Trophoblast cell (in vitro differentiated cells and primary cell): ENCODE measurements at places on chromosomes 12 and 14.

DNA sequence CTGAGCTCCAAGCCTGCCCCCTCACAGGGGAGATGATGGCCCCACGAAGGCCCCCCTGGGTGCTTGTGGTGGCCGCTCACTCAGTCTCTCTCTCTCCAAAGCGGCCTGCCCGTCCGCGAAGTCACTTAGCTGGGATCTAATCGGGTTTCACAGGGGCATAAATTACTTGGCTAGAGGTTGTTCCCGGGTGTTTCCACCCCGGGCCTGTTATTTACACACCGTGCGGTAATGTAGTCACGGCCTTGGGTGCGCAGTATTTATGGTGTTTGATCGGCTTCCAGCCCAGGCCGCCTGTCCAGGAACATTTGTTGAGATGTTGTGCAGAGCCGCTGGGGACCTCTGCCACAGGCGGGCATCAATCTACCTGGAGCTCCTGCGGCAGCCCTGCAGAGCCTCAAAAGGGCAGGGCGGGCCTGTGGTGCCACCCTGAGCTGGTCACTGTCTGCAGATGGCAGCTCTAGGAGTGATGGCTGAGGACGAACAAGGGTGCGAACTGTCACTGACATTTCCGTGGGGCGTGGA lies 91.2 kb downstream of the KIF26A start:
- DNase-seq, result no peak

DNA sequence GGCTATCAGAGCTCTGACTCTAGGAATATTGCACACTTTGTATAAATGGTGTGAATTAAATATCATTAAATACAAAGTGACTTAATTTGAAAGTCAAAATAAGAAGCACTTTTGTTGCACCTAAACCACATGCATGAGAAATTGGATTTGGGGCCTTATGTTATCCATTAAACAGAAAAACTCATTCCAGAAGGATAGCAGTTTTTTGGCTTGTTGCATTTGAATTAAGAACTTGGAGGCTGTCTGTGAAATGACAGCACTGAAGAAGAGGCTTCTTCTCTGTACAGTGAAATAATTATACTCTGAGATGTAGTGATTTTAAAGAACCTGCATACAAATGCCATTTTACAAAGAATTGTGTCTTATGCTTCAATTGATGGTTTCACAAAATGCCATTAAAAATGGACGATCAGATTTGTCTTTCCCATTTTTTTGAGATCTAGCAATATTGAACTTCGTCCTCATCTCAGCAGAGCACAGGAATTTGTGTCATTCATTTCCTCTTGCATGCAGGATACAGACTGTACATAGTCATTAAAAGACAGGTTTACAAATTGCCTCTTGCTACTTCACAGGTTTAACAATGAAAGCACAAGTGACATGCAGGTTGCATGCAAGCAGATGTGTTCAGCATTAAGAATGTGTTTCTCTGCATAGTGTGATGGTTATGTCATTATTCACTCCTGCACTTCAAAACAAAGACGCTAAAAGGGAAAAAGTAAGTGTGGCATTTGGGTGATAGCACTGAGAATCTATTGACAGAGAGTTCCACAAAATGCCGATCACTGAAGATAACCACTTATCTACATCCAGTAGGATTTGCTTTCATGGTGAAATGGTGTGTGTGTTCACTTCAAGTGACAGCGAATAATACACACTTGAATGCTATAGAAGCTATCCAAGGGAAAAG lies 35.9 kb upstream of the PYGL start:
- peak; percentile 77 for DNase-seq

DNA sequence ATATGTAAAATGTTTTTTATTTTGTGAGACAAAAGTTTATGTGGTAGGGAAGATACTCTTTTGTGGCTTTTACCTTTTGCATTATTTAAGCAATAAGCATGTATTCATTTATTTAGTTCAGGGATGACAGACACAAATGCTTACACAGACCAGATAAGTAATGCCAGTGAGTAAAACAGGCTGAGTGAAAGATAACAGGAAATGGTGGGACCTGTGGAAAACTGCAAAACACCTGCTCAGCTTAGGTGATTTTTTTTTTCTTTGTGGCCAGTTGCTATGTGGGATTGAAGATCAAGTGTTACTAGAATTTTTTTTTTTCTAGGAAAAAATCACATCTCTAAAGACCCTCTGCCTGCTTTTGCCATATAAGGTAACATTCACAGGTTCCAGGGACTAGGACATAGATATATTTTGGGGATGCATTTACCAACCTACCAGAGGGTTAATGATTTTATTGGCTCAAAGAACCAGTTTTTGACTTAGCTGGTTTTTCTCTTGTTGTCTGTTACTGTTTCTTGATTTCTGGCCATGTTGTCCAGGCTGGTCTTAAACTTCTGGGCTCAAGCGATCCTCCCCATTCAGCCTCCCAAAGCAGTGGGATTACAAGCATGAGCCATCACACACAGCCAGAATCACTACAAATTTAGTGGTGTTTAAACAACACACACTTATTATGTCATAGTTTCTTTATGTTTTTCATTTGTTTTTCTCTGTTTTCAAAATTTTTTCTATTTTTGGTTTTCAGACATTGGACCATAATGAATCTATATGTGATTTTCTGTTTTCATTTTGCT lies 9.8 kb downstream of the PSMA6 start:
- DNase-seq, result no peak

DNA sequence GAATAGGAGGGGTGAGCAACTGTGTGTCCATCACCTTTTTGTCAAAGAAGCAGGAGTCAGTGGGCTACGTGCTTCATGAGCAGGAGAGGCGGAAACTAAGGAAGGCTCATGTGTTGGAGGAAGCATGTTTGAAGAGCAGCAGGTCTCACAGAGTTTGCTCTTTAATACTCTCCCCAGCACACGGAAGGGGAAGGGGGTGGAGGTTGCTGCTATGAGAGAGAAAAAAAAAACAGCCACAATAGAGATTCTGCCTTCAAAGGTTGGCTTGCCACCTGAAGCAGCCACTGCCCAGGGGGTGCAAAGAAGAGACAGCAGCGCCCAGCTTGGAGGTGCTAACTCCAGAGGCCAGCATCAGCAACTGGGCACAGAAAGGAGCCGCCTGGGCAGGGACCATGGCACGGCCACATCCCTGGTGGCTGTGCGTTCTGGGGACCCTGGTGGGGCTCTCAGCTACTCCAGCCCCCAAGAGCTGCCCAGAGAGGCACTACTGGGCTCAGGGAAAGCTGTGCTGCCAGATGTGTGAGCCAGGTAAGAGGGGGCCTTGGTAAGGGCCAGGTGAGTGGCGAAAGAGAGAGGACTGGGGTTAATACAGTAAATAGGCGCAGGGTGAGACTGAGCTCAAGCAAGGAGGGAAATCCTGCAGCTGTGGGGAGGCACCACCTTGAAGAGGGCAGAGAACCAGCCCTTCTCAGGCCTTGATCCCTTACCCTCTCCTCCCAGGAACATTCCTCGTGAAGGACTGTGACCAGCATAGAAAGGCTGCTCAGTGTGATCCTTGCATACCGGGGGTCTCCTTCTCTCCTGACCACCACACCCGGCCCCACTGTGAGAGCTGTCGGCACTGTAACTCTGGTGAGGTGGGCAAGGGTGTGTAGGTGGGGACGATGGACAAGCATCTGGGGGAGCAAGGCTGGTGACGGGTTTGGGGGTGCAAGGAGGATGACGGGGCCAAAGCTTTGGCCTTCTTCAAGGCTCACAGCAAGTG lies at the start of gene CD27:
Gene CD27, plus strand, starts transcription at position 252 of the 985 bp plus-strand sequence. Its CDS starts 141 bp downstream, at position 393.
- DNase-seq, result no peak

GRCh38 chr12:6664902-6665301 lies 2.0 kb upstream of the ING4 start:
- DNase-seq, result no peak

- no peak for DNase-seq
Measured at GRCh38 chr12:75658286-75658685, 146.9 kb upstream of the KRR1 start.

GRCh38 chr12:99170461-99170860 lies 477.1 kb upstream of the GARIN6 start:
- no peak for DNase-seq

- no peak for DNase-seq
Measured at GRCh38 chr14:65224799-65225198, 122.5 kb upstream of the MAX start.

GRCh38 chr14:23452237-23452636 lies 16.8 kb upstream of the MYH7 start:
- no peak for DNase-seq

DNA sequence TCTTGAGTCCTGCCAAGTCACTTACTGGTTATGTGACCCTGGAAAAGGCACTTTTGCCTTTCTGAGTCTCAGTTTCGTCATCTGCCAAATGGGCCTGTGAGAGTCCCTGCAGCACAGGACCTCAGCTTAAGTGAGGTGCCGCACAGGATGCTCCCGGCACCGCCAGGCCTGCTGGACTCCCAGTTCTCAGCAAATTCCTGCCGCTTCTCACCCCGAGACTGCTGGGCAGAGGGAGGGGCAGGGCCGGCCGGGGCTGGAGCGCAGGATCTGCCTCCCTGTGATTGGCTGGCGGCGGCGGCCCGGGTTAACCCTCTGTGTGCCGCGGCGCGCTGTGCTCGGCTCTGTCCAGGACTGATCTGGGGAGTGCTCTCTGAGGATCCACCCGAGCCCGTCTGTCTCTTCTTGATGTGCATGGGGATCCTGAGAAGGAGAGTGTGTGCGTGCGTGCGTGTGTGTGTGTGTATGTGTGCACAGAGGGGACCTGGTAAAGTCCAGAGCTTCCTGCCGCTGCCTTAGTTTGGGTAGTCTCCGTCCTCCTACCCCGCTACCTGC lies 8.6 kb downstream of the SETD1B start:
- DNase-seq, result no peak

GRCh38 chr12:8012651-8013309 lies 19.7 kb upstream of the FOXJ2 start:
- DNase-seq, result peak; percentile 33

- no peak for DNase-seq
Measured at GRCh38 chr12:13026286-13026685, 17.9 kb upstream of the FAM234B start.

- no peak for DNase-seq
Measured at GRCh38 chr12:79747274-79747673, 56.5 kb upstream of the PAWR start.

DNA sequence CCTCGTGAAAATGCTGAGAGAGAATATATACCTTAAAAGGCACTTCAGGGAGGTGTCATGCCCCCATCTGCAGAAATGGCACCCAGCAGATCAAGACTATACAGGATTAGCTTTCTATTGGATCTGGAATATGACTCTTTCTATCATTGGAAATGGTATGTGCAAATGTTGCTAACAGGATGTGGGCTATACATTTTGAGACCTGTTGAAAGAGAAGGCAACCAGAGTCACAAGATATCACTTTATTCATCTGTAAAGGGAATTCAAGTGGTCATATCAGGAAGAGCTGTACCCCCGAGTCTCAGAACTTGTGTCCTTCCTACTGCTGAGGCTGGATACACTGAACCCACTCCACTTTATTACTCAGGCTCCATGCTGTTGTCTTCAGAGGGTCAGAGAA lies 46.1 kb upstream of the FRMD6 start:
- DNase-seq, result no peak

- DNase-seq, result no peak
Measured at GRCh38 chr14:58884442-58884841, 246.7 kb downstream of the DACT1 start.

- DNase-seq, result no peak
Measured at GRCh38 chr12:131908092-131909080, 14.0 kb downstream of the ULK1 start.

DNA sequence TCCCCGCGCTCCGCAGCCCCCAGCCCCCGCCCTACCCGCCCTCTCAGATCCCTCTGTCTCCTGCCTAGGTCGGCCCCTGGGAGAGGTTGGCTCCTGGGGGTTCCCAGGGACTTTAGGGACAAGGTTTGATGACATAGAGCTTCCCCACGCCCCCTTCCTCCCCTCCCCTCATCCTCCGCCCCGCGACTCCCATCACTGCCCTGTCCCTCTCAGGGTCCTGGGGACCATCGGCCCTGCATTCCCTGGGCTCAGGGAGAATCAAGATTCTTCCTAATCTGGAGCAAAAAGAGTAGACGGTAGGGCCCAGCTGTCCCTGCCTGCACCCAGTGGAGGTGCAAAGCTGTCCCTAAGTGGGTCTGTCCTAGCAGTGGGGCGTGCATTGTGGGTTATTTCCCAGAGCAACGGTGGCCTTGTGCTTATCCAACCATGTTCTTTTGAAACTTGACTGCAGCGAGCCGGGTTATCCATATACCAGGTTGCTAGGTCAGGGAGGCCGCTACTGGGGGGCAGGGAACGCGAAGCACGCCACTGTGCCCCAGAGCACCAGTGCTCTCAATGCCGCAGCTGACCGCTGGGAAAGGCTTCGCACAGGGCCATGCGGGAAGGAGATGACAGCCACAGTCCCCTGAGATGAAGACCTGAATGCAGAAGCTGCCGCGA lies 124.4 kb upstream of the PRMT8 start:
- DNase-seq, result no peak

DNA sequence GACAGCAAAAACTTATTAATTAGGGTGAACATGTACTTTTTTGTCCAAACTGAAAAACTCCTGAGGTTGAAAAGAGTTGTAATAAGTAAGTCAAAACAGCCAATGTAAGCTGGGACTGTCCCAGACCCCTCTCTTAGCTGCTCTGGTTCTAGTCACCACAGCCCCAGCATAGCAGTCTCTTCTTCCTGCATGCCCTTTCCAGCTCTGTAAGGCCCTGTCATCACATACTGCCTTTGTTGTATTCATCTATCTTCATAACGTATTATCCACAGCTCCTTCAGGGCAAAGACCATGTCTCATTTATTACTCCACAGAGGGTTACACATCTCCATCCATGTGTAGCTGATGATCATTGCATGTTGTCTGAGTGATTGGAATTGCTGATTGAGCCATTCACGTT lies 56.5 kb downstream of the UTP20 start:
- DNase-seq, result no peak

- DNase-seq, result no peak
Measured at GRCh38 chr12:49133014-49133413, 1.8 kb upstream of the TUBA1B start.

DNA sequence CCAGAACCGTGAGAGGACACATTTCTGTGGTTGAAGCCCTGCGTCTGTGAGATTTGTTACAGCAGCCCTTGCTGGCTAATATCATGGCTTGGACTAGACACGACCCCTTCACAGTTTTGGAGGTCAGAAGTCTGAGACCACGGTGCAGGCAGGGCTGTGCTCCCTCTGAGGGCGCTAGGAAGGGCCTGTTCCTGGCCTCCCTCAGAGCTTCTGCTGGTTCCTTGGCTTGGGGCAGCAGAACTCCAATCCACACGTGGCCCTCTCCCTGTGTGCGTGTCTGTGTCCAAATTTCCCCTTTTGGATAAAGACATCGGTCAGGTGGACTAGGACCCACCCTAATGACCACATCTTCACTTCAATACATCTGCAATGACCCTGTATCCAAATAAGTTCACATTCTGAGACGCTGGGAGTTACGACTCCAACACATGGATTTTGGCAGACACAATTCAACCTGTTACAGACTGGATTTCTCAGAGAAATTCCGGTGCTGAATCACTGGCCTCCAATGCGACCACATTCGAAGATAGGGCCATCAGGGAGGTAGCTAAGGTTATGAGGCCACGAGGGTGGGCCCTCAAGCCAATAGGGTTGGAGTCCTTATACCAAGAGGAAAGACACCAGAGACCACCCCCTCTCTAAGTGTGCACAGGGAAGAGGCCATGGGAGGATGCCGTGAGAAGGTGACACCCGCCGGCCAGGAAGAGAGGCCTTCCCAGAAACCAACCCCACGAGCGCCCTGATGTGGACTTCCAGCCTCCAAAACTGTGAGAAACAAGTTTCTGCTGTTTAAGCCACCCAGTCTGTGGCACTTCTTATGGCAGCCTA lies 43.6 kb upstream of the PPP2R5C start:
- no peak for DNase-seq
